DMS 273 treated with DMSO at 0.1 percent for 48 hours (cell line): ENCODE measurements at places on chromosomes 3 and 15.

- no peak for DNase-seq
Measured at GRCh38 chr15:99511866-99512661, 53.7 kb upstream of the MEF2A start.

DNA sequence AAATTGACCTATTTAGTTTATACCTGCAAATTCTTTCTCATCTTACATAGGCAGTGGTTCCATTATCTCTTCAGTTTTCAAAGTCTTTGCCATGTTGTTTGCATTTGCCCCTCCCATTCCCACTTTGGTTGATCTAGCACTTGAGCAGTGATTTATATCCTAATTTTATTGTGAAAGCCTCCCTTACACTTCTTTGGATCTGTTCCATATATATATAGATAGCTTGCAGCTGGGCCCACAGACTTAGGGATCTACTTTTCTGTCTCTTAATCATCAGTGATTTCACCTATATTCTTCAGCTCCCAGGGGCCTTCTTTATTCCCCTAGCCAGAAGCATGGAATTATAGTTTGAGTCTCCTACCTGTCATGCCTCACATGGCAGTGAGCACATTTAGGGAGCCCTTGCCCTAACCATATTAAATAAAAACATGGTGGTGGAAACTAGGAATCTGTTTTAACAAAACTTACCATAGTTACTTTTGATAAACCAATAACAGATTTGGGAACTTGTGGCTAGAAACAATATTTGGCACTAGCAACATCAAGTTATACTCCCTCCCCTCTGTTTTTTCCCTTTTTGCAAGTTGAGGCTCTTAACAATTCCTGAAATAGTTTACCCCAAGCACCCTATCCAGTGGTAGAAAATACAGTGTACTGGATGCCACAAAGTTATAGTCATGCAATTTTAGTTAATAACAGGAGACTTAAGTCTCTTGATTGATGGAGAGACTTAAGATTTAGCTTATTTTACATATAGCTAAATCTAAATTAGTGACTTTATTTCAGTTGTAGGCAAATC is 41.7 kb downstream of the ARIH1 start:
- no peak for DNase-seq

DNA sequence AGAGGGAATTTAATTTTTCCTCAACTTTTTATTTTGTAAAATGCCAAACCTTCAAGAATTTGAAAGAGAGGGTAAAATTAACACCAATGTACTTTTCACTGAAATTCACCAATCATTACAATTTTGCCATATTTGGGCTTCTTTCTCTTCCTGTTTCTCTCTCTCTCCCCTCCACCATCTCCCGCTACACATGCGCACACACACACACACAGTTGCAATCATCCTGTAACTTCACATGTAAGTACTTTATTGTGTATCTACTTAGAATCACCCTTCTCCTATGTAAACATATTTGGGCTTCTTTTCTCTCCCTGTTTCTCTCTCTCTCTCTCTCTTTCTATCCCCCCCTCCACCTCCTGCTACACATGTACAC is 7.4 kb downstream of the ARL14 start:
- DNase-seq = no peak

DNA sequence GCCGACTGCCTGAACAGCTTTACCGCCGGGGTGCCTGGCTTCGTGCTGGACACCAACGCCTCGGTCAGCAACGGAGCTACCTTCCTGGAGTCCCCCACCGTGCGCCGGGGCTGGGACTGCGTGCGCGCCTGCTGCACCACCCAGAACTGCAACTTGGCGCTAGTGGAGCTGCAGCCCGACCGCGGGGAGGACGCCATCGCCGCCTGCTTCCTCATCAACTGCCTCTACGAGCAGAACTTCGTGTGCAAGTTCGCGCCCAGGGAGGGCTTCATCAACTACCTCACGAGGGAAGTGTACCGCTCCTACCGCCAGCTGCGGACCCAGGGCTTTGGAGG is 815 bp downstream of the SPINT1 start:
- DNase-seq = no peak

DNA sequence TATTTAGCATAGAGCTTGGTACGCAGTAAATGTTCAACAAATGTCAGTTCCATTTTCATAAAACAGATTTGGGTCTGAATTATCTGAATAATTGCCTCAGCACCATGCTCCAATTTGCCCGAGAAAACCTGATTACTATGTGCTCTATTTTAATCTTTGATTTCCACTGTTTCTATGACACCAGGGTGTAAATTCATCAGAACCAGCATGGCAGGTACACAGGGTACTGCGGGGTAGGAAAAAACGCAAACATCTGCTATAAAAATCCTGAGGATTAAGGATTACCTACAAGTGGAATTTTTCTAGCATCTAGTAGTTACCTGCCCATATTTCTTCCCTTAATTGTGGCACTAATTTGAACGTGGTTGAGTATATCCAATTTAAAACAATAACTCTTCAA is 70.3 kb downstream of the RAD18 start:
- DNase-seq = no peak

- no peak for DNase-seq
Measured at GRCh38 chr3:185056908-185057307, 96.0 kb downstream of the C3orf70 start.

DNA sequence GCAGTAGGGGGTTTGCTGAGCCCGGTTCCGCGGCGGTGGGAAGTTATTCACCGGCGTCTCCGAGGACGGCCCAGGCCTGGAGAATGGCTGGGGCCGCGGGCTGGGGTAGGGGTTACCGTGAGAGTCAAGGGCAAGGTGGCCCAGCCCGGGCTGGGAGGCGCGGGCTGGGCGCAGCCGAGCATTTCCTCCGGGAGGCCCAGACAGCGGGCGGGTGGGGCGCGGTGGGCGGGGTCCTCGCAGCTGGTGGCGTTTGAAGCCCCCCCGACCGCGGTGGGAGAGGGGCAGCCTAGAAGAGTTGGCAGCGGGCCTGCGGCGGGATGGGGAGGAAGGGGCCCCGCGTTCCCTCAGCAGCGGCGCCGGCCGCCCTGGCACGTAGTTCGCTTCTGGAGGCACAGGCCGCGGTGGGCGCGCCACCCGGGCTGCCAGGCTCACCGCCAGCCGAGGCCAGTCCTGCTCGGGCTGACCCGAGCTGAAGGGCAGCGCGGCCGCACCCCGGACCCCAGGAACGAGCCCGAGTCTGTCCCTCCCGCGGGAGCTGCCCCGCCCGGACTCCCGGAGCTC is 960 bp upstream of the KLF13 start:
- DNase-seq = no peak

DNA sequence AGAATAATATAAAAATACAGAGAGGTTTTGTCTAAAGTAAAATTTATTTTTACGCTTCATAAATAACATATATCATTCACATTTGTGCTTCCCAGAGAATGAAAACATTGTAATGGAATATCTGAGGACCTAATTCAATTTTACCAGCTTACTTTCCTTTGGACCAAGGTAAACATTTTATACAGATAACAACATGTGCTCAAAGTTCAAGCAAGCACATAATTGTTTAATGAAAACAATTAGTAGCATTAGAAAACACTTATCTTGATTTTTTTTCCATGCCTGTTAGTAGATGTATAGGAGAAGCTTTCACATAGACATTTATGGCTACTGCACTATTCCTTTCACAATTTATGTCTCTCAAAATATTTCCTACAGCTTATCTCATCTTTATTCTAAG is 400.0 kb downstream of the ZIC1 start:
- DNase-seq = no peak

GRCh38 chr3:107826727-107827126 is 264.1 kb downstream of the CD47 start:
- DNase-seq = no peak

DNA sequence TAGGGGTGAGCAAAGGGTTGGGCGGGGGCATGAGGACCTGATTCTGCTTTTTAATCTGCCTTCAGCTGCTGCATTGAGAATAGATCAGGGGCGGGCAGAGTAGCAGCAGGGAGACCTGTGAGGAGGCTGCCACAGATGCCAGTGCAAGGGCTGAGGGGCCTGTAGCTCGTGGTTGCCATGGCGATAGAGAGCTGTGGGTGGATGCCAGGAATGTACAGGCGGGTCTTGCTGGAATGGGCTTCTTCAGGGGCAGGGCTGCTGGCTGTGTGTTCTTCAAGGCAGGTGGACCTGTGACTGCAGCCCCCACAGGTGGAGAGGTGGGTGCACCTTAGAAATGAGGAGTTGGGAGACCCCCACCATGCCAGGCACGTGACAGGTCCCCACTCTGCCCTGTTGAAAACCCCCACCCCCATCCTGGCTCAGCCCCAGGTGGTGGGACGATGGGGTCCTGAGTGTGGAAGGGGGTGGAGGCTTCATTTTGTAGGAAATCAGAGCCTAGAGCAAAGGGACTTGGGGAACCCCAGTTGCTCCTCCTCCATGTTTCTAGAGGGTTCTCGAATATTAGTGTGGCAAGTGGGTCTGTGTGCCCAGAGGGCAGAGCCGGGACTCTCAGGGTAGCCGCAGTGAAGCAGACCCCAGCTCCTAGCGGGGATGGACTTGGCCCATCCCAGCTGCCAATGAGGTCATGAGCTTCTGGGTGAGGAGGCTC is 38.3 kb downstream of the SLC6A6 start:
- DNase-seq = no peak

DNA sequence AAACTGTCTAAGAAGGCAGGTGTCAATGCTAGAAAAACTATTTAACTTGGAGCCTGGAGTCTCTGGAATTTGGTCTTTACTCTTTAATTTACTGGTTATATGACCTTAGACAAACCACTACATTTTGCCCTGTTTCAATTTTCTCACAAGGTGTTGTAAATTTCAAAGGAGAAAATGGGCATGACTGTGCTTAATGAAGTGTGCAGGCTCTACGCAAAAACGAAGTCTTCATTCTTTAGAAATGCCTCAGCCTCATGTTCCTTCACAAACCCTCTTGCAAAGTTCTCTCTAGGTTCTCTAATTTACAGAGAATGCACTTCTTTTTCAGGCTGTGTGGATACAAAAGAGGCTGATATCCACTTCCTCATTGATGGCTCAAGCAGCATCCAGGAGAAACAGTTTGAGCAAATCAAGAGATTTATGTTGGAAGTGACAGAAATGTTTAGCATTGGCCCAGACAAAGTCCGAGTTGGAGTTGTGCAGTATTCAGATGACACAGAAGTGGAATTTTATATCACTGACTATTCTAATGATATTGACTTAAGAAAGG is 39.1 kb downstream of the COL6A5 start:
- no peak for DNase-seq

DNA sequence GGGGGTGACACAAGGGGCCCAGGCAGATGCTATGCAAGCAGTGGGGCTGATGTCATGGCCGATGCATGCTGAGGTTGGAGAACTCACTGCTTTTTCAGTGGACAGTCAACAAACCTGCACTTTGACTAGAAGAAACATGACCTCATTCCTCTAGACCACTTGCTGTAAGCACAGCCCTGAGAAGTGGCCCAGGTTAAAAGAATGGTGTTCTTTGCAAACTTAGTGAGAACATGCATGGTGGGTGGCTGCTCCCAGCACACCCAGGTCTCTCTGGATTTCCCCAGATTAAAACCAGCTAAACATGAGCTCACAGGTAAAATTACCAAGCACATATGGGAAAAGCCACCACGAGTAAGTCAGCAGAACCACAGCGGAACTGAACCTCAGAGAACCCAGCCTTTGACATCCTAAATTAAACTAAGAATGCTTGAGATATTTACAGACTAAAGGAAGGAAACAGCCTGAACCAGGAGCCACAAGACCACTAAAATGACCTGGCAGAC is 15.5 kb downstream of the DLEC1 start:
- no peak for DNase-seq

DNA sequence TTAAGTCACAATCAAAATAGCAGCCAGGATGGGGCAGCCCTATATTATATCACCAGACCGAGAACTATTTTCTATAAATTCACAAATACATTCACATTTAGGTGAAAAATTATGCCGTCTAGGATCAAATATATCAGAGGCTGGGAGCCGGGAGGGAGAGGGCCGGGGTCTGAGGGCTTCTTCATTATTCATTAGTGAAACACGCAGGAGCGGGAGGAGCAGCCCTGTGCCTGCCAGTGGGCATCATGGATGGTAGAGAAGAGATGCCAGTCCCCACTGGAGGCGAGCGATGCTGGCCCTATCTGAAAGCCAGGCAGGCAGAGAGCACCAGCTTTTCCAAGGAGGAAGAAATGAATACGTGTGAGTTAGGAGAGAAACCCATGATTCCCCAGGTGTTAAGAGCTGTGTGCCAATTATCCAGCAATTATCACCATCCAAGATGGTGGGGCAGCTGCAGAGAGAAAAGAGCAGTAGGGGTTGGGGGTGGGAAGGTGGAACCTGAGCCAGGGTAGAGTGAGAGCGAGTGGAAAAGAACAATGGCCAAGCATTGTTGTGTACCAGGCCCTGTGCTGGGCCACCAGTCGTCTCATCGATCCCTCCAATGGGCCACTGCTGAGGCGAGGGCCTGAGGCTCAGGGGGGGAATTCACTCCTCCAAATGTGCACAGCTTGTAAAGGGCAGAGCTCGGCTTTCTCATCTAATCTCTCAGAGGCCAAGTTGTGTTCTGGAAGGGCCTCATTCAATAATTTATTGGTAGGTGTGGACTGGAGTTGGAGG is 261.3 kb upstream of the TLE3 start:
- DNase-seq = no peak

GRCh38 chr15:91491101-91491950 is 362.2 kb upstream of the SLCO3A1 start:
- no peak for DNase-seq

GRCh38 chr3:24588629-24589512 is 94.2 kb upstream of the THRB start:
- no peak for DNase-seq

GRCh38 chr15:83057696-83058376 is 9.2 kb downstream of the BTBD1 start:
- no peak for DNase-seq

- DNase-seq = no peak
Measured at GRCh38 chr3:111509308-111509707, 32.7 kb upstream of the CD96 start.

- no peak for DNase-seq
Measured at GRCh38 chr3:81349816-81350340, 411.6 kb downstream of the GBE1 start.

DNA sequence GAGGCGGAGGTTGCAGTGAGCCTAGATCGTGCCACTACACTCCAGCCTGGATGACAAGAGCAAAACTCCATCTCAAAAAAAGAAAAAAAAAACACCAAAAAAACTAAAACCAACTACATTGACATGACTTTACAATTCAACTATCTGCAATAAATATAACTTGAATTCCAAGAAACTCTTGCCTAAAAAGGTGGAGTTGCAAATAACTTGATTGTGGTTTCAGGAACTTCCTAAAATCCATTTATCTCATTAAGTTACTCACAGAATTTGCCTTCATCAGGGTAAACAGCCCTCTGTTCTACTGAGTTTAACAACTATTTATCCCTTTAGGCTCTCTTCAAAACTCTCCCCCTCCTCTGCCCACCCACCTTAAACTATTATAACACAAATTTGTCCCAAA is 2.7 kb upstream of the MAPK6 start:
- no peak for DNase-seq

GRCh38 chr15:42018306-42019224 is 2.3 kb downstream of the PLA2G4E start:
- peak; percentile 5 for DNase-seq

- no peak for DNase-seq
Measured at GRCh38 chr15:50519740-50520425, 26.6 kb downstream of the USP50 start.

- no peak for DNase-seq
Measured at GRCh38 chr15:71595846-71596553, 214.4 kb upstream of the NR2E3 start.
